Endothelial cell (in vitro differentiated cells): ENCODE measurements at places on chromosomes 1 and 21. TPM values are rescaled to one million over a fixed set of nuclear protein-coding genes. Genes with fewer than 3 reads are reported as not detected.
A peak's percentile ranks its signal among the peaks of the same experiment; 100 is the strongest.

Gene LRRC53
- total RNA-seq: not detected

Gene TRIM46
- total RNA-seq: 8.5 TPM

Gene NUDT4B
- not detected for total RNA-seq

Gene KCNK2
- total RNA-seq: not detected

Gene BRDT
- not detected for total RNA-seq

Gene CD247
- total RNA-seq: not detected

Gene PIAS3
- 38.8 TPM for total RNA-seq

Gene SLC6A17
- 46.1 TPM for total RNA-seq

Gene SPRR4
- total RNA-seq: not detected

Gene TMEM54
- total RNA-seq: 0.49 TPM

Gene RGS7
- 1.4 TPM for total RNA-seq

Gene CYP4A22
- total RNA-seq: not detected

GRCh38 chr1:7474786-7475502, 296.2 kb upstream of the VAMP3 start:
- DNase-seq: no peak

DNA sequence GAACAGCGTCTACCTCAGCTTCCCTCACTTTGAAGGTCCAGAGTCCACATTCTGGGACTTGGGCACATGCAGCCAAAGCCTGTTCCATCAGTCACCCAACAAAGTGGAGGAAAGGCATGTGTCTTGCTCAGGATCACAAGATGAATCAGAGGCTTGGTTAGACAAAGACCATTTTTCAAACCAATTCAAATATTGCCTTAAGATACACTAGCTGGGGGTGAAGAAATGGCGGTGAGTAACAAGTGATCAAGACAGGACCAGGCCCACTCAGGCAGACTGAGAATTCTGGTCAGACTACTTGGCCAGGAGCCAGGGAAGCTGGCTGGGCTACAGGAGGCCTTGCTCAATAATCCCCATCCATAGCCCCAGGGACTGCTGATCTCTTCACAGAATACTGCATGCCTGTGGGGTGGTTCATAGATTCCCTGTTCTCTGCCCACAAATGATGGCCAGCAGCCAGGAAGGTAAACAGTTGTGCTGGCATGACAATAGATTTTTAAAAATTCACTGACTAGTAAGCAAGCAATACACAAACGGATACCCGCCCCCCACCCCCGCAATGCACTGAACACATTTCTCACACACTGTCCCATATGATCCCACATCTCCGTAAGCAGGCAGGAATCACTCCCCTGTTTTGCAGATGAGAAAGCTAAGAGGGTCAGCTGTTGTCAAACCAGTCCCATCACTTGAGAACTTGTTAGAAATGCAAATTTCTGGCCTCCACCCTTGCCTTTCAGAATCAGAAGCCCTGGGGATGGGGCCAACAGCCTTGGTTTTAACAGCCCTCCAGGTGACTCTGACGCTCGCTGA, 27.2 kb downstream of the ERI3 start:
- no peak for DNase-seq

DNA sequence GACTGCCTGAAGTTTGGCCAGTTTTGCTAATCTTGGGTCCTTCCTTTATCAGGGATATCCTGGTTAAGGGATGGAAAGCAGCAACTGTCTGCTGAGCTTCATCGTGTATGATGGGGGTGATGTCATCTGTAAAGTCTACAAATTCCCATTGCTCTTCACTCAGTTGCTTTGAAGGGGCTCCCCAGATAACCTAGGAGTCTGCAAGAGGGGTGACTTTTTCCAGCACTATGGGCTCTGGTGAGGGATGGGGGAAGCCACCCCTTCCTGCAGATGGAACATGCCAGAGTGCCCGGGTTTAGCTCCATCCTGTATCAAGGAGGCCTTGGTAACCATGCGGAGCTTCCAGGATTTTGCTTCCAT, 28.4 kb downstream of the EDARADD start:
- no peak for DNase-seq

DNA sequence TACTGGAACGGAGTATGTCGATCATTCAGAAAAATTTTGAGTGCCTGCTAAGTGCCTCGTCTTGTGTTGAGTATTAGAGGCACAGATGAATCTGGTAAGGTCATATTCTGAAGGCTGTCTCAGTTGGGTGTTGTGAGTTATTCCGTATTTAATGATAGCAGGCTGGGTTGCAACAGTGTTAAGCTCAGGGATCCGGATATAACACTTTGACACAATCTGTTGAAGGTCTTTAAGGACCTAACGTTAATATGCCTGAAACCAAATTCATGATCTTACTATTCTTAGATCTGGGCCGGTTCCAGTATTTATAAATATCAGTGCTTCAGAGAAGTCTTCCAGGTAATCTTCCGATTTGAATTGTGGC, 555 bp downstream of the PRPF38A start:
- no peak for DNase-seq

- DNase-seq: no peak
Observed at GRCh38 chr21:40164905-40165772, 297.9 kb downstream of the PCP4 start.

DNA sequence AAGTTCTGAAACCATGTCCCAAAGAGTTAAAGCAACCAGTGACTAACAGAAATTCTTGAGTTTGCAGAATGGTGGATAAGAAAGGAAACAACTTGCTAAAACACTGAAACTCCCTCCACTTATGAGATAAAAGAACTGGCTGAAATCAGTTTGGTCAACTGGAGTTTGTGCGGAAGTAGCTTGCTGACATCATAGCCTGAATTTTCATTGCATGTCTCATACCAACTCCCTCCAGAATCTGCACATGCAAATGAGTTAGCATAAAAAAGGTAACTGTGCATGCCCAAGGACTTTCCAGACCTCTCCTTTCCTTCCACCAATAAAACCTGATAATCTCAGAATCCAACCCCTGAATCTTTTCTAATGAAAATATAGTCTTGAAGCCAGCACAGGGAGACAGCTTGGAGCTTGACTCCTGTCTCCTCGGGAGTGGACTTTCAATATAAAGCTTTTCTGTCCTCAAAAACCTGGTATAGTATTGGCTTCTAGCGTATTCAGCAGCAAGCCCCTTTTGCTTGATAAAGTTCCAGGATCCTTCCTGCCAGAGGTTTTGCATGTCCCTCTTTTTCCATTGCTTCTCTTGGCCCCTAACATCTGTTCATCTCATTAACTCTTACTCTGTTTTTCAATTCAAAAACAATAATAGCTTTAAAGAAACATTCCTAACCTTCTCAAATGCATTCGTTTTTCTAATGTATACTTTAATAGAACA, 785.8 kb upstream of the ADGRL4 start:
- no peak for DNase-seq

DNA sequence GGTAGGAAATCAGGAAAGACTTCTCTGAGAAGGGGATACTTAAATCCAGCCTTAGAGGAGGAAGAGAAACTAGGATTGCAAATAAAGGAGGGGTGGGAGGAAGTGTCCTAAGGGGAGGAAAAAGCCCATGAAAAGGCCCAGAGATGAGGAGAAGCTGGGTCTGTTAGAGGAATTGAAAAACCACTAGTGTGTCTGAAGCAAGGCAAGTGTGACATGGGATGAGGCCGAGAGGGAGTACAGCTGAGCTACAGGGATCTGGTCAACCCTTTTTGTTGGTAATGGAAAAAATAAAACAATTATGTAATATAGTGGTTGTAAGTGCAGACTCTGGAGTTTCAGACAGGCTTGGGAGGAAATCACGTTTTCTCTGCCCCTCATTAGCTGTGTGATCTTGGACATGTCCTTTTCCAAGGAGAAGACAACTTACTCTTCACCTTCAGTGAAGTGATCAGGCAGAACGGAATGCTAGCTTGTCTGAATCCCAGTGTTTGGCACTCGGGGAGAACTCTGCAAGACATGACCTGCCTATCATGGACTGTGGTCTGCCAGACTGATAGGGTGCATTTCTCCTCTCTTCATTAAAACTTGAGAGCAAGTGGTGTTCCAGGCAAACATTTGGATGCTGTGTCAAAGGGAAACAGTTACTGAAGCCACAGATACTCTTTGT, 7.4 kb upstream of the S100A10 start:
- DNase-seq: no peak

DNA sequence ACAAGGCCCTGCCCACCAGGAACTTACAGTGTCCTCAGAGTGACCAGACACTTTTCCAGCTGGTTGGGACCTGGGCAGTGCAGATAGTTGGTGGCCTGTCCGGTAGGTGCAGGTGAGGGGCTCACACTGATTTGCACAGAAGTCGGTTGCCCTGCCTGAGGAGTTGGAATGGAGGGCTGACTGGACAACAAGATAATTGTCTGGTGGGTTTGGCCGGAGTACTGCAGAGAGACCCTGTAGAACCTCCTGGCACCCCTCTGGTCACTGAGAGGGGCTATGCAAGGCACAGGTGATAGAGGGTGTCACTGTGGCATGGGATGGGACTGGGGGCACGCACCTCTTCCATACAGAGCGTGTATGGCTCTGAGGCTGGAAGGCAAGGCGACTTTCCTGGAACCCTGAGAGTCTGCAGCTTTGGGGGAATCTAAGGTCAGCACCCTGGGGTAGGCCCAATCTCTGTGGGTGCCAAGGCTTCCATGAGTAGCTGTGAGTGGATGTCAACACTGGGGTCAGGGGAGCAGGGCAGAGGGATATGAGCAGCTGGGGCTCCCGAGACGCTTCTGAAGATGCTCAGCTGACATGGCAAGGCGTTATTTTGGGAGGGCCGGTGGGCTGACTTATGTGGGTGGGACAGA, 7.6 kb upstream of the PLA2G2D start:
- DNase-seq: no peak

- DNase-seq: no peak
Observed at GRCh38 chr1:226684026-226684425, 55.1 kb downstream of the ITPKB start.

- no peak for DNase-seq
Observed at GRCh38 chr1:65703853-65704252, 88.8 kb upstream of the PDE4B start.

- DNase-seq: no peak
Observed at GRCh38 chr1:80892539-80892938, 908.2 kb upstream of the ADGRL2 start.

GRCh38 chr1:89822109-89822962, 1.5 kb downstream of the LRRC8D start:
- no peak for DNase-seq

DNA sequence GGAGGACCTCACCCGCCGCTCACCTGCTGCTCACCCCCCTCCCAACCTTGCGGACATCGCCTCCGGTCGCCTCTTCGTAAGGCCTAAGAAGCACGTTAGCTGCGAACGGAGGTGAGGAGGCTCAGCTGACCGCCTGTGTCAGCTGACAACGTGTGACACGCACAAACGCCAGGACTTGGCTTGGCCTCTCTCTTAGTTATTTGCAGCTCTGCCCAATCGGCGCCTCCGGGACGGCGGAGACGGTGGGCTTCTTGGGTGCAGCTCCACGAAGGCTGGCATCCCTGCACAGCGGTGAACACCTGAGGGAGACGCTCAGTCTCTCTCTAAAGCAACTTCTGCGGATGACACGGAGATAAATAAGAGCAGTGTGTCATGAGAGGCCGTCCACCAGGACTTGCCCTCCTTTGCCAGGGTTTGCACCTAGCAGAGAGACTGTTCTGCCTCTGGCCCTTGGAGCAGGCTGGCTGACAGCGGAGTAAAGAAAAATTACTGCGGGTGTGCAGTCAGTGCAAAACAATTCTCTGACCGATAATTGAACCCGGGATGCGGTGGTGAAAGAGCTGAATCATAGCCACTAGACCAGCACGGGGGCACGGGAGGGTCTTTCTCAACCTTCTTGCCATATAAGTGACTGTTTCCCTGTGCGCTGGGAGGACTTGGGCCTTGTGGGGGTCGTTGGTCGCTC, 318.9 kb downstream of the FAM72C start:
- DNase-seq: no peak

DNA sequence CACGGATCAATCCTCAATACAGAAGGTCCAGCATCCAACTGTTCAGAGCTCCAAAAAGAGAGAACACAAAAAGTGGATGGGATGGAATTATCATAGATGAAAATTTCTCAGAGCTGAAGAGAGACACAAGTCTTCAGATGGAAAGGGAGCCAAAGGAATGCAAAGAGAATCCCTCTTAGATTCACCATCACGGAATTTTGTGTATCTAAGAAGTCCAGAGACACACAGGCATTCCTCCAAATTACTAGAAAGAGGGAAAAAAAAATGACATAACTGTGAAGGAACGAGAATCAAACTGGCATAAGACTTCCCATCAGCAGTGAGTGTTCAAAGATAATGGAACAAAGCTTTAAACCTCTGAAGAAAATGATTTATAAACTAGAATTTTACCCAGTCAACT, 101.2 kb downstream of the ZSCAN20 start:
- no peak for DNase-seq

DNA sequence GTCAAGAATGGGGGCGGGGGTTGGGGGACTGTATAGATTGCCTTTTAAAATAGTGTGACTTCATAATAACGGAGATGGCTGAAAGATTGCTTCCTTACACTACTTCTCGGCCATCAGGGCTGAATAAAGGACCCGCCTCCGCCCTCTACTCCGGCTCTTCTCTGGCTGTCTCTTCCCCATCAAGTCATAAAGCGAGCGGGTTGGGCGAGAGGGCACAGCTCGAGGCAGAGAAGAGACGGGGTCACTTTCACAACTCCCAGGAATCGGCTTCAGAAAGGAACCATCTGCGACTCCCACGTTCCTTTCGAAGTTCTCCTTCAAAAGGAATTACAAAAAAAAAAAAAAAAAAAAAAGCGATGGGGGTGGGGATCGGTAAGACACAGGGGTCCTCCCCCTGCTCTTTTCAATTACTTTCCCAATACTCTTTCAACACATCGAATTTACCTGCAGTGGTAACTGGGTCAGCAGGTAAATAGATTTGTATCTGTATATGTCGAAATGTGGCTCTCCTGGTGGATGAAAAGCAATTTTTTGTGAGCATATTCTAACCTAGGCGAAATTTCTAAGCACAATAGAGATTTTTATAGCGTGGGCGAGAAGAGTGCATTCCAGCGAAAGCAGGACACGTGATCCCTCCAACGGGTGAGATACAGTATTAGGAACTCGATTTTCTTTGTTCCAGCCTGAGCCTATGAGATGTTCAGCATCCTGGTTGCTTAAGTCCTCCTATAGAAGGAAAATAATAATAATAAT, 2.0 kb downstream of the LRRC7 start:
- peak; percentile 11 for DNase-seq

GRCh38 chr21:45207839-45208626, 79.7 kb downstream of the POFUT2 start:
- DNase-seq: no peak

GRCh38 chr1:234238060-234238459, 135.2 kb upstream of the COA6 start:
- DNase-seq: no peak

DNA sequence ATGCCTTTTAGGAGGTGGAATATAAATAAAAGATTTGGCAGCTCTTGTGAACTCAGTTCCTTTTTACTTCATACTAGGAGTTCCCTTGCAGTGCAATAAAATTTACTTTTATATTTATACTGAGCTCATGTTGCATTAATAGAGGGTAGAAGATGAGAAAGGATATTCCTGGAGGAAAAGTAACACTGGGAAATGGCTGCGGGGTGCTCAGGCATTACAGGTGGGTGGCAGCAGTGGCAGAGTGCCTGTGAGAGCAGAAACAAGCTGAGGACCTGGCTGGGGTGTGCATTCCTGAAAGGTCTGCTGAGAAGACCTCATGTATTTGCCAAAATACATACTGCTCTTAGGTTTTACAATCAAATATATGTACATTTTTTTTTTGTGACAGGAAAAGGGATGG, 126.9 kb downstream of the COQ8A start:
- no peak for DNase-seq
